ENCODE measurements at places on chromosomes 6 and 20.

- DNase-seq = no peak
Measured at GRCh38 chr6:144177726-144178125, 27.4 kb downstream of the STX11 start.

- no peak for DNase-seq
Measured at GRCh38 chr20:55456316-55456940, 548.9 kb downstream of the CBLN4 start.

DNA sequence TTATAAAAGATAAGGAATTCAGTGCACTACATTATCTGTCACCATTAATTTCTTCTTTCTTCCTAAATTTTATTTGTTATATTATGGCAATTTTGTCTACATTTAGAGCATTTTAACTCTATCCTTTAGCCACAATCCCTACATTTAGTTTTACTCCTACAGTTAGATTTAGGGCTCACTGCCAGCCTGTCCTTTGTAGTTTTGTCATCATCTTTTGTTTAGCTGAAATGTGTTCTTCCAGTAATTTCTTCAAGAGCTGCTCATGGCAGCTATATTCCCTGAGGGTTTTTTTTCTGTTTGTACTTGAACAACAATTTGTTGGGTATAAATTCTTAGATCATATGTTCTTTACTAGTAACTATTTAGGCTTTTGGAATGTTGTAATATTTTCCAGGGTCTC is 72.7 kb upstream of the B3GAT2 start:
- DNase-seq = no peak

DNA sequence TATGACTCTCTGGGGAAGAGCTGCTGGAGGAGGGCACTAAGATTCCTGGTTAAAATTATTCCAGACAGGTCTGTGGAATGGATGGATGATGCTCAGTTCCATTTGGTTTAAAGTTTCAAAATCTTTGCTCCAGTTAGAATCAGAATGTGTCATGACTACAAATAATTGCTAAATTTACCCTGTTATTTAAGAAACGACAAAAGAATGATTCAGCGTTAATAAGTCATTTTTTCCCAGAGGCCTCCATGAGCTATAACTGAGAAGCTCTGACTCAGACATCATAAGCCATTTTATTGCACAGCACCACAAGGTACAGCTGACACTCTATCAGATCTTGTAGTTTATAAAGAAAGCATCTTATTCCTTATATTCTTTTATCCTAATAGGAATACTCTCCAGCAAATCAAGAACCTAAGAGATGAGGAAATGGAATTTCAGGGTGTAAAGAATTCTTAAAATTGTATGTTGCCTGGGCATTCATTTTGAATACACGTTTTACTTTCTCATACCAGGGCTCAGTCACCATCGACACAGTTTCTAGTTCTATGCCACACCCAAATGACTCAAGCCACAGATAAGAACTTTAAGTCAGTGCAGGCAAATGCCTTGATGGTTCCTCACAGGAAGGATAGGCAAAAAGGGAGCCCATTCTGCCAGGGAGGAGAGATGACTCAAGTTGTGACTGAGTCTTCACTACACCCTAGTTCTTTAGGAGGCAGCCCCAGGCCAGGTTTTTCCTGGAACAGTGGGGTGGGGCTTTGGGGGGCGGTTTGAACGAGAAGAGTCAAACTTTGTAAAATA is 636.0 kb downstream of the MMUT start:
- no peak for DNase-seq

- DNase-seq = no peak
Measured at GRCh38 chr6:92538275-92538674, 881.1 kb downstream of the EPHA7 start.

GRCh38 chr6:372336-372911 is 19.1 kb upstream of the IRF4 start:
- no peak for DNase-seq

DNA sequence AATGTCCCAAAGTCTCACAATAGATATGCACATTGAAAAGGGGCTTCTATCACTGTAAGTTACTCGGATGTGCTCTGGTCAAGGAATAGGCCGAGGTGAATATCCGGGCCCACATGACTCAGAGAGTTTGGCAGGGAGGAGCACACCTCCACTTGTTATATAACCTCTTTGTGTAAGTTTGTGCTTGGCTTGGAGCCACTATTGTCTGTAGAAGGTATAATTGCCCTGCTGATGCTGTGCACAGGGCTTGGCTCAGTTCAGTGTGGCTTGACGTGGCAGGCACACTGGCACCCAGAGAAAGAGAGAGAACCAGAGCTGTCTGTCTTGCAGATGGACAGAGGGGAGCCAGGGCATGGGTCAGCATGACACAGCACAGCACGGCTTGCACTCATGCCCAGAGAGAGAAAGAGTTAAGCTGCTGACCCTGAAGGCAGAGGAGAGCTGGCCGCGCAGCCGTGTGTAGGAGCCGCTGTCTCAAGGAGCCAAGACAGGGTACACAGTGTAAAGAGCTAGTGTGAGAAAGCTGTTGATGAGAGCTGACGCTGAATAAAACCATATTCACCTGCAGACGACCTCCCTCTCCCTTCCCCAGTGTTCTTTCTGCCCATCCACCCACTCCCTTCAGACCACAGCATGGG is 482.5 kb downstream of the C6orf118 start:
- DNase-seq = no peak

DNA sequence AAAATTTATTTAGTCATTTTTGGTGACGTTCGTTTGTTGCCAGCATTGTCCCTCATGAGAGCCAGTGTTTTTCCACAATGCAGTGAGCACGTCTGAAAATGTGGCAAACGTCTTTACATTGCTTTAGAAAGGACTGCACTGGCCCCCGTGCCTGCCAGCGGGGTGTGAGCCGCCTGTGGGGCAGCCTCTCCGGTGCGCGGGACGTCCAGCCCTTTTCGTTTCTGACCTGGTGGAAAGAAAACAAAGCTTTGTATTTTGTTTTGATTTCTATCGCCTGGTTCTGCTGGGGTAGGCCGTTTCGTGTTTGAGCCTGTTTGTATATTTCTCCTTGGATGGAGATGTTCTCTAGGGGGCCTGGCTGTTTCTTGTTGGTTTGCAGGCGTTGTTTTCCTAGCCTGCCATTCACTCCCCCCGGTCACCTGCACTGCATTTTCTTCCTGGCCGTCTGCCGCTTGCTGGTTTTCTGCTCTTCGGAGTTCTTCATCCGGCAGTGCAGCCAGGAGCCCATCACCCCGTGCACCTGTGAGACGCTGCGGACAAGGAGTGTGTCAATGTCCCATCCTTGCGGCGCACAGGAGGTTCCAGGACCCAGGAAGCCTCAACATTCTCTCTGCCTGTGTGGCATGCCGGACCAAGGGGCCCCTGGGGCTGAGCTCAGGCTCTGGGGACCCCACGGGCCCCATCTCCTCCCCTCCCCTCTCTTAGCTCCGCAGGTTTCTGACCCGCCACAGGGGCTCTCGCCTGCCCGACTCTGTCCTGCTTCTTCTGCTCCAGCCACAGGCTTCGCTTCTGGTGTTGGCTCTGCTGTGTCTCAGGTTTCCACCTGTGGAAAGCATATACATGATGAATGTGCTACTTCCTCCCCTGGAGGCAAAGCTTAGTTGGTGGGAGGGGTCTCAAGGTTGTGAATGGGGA is 100.5 kb downstream of the CDH4 start:
- DNase-seq = no peak

- DNase-seq = no peak
Measured at GRCh38 chr20:22071841-22072240, 366.4 kb downstream of the PAX1 start.

DNA sequence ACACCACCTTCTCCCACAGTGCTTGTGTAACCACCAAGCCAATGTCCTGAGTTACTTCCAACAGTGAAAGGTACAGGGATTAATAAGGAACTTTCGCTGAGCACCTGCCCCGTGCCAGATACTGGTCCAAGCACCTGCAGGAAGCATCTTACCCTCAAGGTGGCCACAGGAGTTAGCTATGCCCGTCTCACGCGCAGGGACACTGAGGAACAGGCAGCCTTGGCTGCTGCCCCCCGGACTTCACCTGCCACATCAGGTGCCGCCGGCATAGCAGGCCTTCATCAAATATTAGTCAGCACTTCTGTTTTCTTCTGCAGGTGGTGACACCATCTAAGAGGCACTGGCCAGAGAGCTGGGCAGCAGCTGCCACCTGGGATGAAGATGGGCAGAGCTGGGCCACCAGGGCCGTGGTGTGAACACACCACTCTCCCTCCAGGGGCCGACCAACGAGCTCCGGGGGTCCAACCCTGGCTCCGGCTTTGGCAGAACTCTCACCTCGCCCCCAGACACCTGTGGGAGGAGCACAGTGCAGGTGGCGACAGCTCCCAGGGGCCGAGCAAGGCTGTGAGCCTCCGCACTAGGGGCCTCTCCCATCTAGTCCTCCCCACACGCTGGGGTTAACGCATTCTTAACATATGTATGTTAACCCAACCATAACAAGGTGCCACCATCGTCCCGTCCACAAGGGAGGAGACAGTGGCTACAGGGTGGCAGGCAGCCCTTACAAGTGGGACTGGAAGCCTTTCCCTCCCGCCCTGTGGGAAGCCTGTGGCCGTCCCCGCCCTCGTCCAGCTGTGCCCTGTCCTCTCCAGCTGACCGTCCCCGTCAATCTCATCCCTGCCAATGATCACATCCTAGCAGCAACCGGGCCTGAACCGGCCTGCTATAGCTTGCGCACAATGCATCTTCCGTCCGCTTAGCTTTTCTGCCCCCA is 2.9 kb upstream of the PPDPF start:
- no peak for DNase-seq

GRCh38 chr6:71345476-71346333 is 57.1 kb downstream of the OGFRL1 start:
- DNase-seq = no peak

DNA sequence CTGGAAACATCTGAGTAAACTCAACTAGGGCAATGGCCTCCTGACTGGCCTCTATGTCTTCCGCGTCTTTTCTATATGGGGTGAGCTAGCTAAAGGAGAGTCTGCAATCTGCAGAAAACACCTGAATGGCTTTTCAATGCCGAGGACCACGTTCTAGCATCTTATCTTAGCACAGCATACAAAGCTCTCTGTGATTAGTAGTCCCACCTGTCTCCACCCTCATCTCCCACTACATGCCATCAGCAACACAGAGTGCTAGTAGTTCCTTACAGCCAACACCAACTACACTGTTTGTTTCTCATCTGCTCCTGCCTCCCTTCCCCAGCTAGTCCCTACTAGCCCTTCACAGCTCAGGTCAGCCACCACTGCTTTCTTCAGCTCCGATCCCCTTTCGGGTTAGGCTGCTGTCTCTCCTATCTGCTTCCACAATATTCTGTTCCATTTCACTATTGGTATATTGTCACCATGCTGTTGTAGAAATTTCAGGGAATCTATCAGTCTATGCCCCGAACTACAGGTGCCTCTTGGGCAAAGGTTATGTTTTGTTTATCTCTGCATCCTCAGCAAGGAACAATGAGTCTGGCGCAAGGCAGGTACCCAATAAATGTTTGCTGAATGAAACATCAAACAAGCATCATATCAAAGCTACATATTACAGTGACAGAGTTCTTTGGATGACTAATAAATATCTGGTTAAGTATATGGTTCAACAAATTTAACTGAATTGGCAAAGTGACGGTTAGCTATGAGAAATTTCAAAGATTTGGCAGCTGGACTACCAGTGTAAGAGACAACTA is 12.2 kb downstream of the LYRM4 start:
- no peak for DNase-seq

- DNase-seq = no peak
Measured at GRCh38 chr6:11043961-11044711, at the start of gene ELOVL2. ELOVL2 (minus strand) TSS chr6:11044305; CDS start chr6:11044230, 75 bp downstream.

GRCh38 chr6:38436726-38437465 is 202.8 kb downstream of the BTBD9 start:
- DNase-seq = no peak

DNA sequence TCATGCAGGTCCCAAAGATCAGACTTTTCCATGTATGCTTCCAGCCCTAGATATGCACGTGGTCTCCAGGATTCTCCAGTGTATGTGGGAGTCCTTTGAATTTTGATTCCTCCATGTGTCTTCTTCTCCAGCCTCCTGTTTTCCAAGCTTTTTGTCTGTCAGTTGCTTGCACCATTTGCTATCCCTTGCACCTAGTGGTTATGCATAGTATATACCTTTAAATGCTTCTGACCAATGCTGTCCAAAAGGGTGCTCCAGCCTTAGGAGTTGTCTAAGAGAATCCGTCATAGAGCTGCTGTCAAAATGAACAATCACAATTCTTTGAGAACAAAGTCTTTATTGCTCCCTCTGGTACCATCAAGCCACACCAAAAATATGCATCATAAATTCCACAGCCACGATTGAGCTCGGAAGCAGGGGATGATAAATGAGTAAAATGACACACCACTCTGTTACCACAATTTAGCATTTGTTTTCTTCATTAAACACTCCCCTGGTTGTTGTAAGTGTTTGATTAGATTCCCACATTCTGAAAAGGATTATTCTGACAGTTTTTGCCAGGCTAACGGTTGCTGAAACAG is 706.2 kb upstream of the GJE1 start:
- no peak for DNase-seq

DNA sequence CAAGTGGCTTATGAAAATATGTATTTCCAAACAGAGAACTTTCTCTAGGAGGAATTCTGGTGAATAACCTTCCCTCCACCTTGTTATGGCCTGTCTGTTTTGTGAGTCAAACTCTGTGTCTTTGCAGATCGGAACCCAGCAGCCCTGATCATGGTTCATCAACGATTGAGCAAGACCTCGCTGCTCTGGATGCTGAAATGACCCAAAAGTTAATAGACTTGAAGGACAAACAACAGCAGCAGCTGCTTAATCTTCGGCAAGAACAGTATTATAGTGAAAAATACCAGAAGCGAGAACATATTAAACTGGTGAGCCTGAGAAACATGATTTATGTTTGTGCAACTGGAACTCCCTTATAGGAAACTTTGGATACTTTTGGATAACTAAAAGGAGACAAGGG is 294.5 kb upstream of the PLCB4 start:
- no peak for DNase-seq

- DNase-seq = no peak
Measured at GRCh38 chr6:5659467-5659866, 347.3 kb downstream of the NRN1 start.

DNA sequence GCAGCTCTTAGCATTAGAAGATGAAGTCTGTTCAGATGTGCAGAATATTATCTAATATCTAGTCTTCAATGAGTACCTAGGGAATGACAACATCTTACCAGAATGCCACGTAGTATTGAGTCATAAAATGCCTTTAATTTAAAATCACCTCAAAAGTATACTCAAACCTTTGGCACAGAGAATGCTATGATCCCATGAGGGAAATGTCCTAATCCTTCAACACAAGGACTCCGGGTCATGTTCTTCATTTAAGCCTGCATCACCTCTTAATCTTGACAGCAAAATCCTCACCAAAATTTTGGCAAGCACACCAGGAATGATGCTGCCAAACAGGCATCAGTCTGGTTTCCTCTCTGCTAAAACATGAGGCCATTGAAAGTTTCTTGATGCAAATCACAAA is 23.6 kb upstream of the MARCKS start:
- no peak for DNase-seq

GRCh38 chr20:25058847-25059810 is 1.2 kb upstream of the ACSS1 start:
- no peak for DNase-seq

- DNase-seq = no peak
Measured at GRCh38 chr6:81590314-81590691, 162.2 kb downstream of the TENT5A start.

- DNase-seq = no peak
Measured at GRCh38 chr6:35432291-35432690, 19.8 kb upstream of the FANCE start.
